NCI-H460 (cell line): ENCODE measurements at places on chromosomes 1 and 21.

DNA sequence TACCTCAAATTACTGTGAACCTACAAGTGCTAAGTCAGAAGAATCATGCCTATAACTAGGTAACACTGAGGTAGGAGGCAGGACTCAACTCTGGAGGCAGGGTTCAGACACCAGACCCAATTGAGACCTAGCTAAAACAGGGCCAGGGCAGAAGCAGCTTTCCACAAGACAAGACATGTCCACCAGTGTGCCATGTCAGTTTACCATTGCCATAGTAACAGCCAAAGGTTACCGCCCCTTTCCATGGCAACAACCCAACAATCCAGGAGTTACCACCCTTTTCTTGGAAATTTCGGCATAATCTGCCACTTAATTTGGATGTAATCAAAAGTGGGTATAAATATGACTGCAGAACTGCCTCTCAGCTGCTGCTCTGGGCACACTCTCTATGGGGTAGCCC is 432.3 kb downstream of the DPYD start:
- DNase-seq = no peak

DNA sequence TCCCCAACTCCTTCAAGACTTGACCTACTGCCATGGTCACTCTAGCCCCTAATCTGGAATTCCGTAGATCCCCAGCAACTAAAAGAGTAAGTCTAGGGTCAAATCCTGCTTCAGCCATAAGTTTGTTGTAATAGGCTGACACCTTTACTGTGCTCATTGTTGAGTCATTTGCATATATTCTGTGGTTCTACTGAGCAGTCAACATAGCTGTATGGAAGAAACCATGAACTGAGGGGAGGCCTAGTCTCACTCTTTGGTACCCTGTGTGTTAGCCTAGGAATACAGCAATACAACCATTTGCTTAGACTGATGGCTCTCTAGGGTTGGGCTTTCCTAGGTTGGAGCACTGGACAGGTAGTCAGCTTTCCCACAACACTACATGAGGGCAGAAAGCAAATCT is 23.6 kb upstream of the SLC35D1 start:
- no peak for DNase-seq

- no peak for DNase-seq
Observed at GRCh38 chr1:169884634-169885033, 9.1 kb downstream of the SCYL3 start.

- no peak for DNase-seq
Observed at GRCh38 chr1:44970317-44970716, 16.1 kb downstream of the EIF2B3 start.

GRCh38 chr1:163897412-163898155 is 575.8 kb downstream of the NUF2 start:
- no peak for DNase-seq

DNA sequence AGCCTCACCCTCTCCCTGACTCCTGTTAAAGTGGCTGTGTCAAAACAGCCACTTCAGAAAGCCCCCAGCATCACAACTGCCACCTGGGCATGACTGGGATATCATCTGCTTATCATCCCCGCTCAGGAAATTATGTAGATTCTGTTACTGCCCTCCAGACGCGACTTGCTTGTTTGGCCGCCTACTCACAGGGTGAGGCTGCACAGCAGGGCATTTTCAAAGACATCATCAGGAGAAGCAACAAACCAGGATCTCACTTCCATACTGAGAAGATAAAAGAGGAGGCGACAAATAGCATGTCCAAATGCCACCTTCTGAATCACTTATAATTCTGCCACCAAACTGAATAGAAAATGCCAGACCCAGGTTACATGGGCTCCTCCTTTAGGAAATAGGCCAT is 94.8 kb downstream of the MIS18A start:
- no peak for DNase-seq

- no peak for DNase-seq
Observed at GRCh38 chr1:234342774-234343173, 30.5 kb upstream of the COA6 start.

DNA sequence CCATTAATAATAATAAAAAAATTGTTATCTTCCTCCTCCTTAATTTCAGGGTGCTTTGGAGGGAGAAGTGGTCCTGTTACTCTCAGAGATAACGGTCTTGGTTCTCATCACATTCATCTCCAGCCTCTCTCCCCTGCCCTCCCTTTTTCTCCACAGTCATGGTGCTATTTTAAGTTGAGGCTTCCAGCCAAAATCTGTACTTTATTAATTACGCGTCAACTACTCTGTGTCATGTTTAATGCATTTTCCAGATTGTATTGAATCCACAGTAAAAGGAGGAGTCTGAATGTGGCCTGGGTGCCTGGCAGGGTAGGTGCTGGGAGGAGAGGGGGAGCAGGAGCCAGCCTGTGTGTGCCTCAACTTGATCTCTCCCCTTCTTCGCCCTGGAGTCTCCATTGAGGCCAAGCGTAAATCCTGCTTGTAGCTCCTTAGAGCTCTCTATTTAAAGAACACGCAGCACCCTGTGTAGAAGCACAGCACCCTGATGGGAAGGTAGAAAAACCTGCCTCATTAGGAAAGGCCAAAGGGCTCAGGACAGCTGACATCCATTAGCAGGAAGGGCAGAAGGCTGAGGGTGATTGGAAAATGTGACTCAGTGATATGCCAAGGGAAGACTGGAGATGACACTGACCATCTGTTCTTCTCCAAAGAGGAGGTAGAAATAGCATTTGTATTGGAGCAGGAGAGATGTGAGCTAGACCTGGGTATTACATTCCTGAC is 82.4 kb downstream of the PLXNA2 start:
- no peak for DNase-seq

DNA sequence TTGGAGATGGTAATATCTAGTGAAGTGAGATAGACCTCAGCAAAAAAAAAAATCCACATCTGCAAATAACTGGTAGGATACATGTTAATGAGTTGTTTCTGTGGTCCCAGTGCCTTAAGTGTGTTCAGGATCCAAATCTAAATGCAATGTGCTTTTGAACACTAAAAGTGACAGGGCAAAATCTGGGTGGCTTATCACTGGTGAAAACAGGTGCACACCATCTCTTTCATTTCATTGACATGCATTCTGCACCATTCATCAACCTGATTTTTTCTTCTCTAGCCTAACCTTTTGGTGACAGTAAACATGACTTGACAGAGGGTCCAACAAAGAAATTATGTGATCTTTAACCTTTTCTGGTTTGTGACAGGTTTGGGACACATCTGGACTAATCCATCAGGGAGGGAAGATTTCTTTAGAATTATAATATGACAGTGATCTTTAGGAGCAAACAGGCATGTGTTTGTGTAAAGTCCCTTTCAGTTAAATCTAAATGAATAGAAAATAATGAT is 201.6 kb upstream of the NEGR1 start:
- DNase-seq = no peak

DNA sequence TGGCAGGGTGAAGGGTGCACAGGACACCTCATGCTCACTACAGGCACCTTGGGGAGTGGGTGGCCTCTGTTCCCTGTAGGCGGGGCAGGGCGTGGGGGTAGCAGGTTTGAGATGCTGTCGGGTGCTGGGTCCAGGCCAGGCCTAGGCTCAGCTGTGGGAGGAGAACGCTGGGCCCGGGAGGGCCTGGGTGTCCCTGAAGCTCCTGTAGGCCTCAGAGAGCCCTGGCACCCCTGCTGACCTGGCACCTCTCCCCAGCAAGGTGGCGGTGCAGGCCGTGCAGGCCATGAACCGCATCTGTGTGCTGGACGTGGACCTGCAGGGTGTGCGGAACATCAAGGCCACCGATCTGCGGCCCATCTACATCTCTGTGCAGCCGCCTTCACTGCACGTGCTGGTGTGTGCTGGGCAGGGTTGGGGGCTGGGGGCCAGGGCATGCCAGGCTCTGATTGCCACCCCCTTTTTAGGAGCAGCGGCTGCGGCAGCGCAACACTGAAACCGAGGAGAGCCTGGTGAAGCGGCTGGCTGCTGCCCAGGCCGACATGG is 2.5 kb upstream of the GJC2 start:
- DNase-seq = no peak

DNA sequence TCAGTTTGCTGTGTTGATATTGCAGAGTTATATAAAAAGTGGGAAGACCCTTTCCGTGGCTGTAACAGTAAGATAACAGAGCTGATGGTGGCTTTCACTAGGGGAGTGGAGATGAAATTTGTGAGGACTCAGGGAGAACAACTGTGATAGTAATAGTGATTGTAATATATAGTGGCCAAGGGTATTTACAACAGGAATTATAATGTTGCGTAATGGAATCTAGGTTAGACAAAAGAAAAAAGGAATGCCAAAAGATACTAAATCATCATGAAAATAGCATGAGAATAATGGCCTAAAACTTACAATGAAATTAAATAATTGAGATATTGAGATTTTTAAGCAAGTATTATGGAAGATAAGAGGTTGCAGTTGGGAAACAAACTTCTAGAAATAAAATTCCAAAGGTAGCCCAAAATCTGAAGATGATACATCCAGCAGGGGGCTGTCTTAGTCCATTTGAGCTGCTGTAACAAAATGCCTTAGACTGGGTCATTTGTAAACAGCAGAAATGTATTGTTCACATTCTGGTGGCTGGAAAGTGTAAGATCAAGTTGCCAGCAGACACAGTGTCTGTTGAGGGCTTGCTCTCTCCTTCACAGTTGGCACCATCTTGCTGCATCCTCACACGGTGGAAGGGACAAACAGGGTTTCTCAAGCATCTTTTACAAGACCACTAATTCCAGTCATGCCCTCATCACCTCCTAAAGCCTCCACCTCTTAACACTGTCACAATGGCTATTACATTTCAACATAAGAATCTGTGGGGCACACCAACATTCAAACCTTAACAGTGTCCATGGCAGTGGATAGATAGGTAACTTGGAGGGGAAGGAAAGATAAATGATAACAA is 711.2 kb downstream of the MRPL39 start:
- peak; percentile 9 for DNase-seq

DNA sequence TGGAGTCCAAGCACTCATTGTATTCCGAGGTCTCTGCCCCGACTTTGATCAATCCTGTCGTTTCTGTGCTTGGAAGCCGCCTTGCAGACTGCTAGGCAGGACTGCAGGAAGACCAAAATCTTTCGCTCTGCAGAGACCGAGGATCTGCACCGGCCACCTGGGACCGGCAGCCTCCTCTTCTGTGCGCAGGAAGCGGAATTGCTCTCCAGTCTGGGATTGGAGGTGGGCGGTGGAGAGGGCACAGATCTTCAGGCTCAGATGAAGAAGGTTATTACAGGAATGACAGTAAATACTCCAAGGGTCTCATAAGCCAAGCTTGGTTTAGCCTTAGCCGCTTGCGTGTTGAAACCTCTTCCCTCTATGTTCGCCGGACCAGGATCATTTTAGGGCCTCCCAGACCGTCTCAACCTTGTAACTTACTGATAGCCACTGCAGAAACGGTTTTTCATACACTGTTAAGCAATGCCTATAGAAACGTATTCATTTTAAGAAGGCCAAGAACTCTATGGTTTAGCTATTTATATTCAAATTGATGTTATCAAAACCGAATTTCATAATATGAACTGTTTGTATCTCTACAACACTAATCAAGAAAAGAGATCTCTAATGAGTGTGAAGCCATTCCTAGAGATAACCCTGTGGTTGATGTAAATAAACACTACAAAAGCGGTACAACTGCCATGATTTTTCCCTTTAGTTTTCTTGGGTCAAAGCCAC is 1.1 kb downstream of the MIA3 start:
- no peak for DNase-seq

DNA sequence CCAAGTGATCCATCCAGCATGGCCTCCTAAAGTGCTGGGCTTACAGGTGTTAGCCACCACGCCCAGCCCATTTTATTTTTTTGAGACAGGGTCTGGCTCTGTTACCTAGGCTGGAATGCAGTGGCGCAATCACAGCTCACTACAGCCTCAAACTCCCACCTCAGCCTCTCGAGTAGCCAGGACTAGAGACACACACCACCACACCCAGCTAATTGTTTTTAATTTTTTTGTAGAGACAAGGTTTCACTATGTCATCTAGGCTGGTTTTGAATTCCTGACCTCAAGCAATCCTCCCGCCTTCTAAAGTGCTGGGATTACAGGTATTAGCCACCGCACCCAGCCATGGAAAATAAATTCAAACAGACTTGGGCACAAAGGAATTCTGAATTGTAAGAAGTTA is 31.9 kb downstream of the PUM1 start:
- DNase-seq = no peak
